ENCODE measurements at places on chromosomes 12 and 14. TPM values are rescaled to one million over a fixed set of nuclear protein-coding genes. Genes with fewer than 3 reads are reported as not detected.
A peak's percentile ranks its signal among the peaks of the same experiment; 100 is the strongest.

- DNase-seq = no peak
Measured at GRCh38 chr12:131905081-131905629, 10.7 kb downstream of the ULK1 start.

DNA sequence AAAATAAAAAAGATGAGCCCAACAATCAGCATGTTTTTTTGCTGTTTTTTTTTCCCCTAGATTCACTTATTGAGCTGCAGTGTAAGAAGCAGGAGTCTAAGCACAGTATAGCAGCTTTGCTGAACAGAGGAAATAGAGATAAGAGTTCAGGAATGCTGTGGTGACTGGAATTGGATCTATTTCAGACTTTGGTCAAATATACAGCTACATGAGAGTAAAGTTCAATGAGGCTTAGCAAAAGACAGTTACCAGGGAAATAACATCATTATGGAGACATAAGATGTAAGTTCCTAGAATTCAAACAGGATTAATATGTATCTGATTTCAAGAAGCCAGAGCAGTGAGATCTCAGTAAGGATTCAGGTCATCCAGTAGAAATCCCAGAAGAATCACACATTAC is 613.0 kb downstream of the RPS29 start:
- no peak for DNase-seq

GRCh38 chr12:18421867-18422266 is 160.5 kb downstream of the PIK3C2G start:
- no peak for DNase-seq

DNA sequence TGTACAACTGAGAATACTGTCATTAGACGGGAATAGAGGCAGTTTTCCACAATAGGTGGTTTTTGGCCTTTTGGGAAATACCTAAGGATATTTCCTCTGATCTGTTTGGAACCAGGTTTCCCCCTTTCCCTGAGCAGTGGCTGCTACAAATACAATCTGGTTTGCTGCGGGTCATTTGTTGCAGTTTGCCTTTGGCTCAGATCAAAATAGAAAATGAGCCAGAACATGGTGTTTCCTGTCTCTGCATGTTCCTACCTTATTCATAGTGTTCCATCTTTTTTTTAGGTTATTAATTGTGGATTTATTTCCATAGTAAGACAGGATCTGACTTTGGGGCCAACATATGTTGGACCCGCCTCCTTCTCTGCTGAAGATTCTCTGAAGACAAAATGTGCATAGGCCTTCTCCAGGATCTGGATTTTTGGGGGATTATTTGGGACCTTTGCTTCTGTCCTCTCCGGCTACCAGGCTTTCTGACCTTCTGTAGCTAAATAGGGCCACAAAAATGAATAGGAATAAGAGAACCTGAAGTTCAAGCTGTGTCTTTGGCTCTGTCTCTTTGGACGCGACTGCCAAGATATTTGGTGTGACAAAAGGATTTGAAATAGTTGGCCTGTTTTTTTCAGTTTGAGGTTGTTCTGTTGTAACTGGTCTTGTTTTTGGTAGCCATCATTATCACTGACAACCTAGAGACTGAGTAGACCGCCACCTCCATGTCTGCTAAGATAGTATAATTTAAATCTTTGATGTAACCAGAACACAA is 146.9 kb downstream of the PRKCH start:
- DNase-seq = no peak

DNA sequence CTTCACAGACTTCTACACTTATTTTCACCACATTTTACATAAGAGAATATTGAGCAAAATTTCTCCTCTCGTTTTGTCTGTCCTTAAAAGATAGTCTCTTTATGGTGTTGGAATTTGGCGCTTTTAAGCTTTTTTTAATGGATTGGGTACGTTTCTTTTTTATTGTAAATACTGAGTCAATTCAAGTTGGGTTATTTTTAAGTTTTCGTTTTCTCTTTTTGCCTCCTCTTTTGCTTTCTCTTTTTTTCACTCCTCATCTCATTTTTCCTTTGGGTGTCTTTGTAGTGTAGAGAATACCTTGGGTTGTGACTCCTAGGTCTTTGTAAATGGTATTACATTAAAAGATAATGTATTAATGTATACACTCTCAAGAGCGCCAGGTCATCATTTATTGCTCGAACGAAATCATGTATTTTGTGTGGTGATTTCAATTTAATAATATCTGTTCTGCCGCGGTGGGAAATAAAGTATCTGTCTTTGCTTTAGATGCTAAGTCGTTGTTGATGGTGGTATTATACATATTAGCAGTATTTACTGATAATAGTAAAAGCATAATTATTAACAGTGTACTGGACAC is 845 bp downstream of the TMX1 start:
- DNase-seq = no peak

DNA sequence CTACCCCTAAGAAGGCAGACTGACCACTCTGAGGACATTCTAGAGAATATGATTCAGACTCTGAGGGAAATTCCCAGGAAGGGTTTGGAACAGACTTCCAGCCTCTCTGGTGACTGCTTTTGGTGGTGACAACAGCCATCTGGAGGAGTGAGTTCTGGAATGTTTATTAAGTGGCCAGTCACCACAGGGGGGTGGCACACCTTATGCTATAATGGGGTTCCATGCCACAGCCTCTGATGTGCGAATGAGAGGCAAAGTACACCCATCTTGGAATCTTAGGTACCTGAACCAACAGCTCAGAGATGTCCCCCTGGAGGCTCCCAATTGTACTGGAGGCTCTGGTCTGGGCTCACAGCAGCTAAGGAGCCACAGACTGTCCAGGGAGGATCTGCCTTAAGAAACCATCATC is 9.5 kb upstream of the TINF2 start:
- no peak for DNase-seq

DNA sequence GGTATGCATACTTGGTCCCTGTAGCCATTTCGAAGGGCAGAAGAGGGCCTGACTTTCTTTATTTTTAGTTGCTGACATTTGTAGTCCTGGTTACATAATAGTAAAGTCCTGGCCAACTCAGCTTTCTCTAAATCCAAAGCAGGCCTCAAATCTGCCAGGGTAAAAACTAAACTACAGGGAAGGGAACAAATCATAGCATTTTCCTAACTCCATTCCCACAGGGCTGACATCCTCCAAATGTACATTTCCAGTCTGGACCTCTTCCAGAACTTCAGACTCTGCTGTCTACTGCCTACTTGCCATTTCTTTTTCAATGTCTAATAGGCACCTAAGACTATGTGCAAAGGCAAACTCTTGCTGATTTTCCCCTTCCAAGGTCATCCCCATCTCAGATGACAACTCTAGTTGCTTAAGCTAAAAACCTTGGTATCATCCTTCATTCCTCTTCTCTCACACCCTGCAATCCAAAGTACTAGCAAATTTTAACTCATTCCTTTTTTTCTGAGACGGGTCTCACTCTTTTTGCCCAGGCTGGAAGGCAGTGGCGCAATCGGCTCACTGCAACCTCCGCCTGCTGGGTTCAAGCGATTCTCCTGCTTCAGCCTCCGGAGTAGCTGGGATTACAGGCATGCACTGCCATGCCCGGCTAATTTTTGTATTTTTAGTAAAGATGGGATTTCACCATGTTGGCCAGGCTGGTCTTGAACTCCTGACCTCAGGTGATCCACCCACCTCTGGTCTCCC is 2.0 kb downstream of the DDIT3 start:
- no peak for DNase-seq

DNA sequence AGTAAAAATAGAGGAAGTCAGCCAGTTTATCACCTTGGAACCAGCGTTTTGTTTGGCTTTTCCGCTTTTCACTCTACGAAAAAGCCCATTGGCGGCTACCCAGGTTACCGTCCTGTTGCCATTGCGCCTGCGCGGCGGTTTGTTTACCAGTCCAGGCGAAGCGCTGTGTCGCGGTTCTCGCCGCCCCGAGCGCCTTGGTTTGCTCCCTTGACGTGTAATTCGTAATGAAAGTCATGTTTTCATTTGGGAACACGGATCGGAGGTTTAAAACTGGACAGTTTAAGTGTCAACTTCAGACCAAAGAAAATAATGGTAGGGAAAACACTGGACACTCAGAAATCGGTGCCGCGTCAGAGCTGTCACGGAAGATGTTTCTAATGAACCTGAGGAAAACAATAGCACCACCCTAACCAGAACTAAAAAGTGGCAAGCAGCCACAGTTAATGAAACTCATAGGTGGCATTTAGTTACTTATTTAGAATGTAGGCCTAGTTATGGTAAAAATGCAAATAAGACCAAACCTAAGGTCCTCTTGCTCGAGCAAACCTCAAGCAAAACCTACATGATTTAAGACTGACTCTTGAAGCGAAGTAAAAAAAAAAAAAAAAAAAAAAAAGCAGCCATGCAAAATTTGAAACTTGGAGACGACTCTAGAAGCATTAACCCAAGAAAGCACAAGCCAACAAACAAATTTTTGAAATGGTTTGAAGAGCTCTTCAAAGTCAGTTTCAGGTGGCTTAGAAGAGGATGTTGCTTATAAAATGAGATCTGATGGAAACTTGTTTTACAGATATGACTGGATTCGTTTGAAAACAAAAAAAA is 790 bp upstream of the GPR19 start:
- peak; percentile 90 for DNase-seq

DNA sequence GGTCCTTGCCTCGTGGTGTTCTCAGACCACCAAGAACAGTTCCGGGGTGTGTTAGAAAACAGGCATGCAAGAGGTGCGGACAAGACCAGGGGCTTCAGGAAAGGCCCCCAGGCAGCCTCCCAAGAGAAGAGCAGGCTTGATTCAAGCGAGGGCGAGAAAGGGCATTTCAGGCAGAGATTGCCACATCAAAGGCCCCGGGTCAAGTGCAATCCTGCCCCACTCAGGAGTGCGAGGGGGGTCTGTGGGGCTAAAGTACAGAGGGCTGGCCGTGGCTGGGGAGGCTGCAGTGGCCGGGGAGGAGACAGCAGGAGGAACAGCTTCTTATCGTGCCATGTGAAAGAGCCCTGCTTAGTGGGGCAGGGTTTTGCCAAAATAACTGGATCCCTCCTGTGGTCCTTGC is 2.7 kb upstream of the BDKRB2 start:
- DNase-seq = no peak

- no peak for DNase-seq
Measured at GRCh38 chr14:94540031-94540794, 21.0 kb upstream of the SERPINA4 start.

The AQP5 gene
- not detected for total RNA-seq

The DPPA3 gene
- not detected for total RNA-seq

DNA sequence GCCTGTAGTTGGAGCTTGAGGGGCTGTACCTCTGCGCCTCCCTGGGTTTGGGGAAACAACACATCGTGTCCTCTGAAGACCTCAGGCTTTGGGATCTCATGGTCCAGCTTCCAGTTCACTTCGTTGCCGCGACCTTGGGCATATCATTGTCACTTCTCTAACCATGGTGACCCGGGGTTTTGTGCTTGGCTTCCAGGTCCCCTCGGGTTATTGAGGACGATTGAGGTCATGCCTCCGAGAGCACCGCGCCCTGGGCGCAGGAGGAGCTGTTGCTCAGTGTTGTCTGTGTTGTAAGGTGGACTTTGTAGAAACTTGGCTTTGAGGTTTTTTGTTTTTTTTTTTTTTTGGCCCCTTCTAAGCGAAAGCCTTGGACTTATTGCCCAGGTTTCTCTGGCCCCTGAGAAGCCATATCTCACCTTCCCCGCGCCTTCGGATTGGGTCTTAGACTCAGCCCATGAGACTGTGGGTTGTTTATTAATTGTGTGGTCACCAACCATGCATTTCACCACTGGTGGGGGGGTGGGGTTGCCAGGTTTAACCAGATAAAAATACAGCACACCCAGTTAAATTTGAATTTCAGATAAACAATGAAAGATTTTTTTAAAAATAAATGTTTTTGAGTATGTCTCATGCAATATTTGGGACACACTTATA is 2.6 kb downstream of the BCL7A start:
- DNase-seq = no peak

The OGFOD2 gene
- total RNA-seq = 14.9 TPM

GRCh38 chr12:109020796-109021380 is at the start of gene SVOP:
Gene SVOP, minus strand, starts transcription at chr12:109021068. Its CDS starts 200 bp downstream, at chr12:109020868.
- no peak for DNase-seq

- no peak for DNase-seq
Measured at GRCh38 chr14:60710494-60710893, 13.7 kb downstream of the SIX4 start.

The RNASE3 gene
- total RNA-seq = not detected

The PRB2 gene
- not detected for total RNA-seq

The RNASE13 gene
- total RNA-seq = not detected

Data from CD4-positive, alpha-beta T cell (primary cell).